ENCODE measurements at places on chromosomes 3 and 15. TPM values are rescaled to one million over a fixed set of nuclear protein-coding genes. Genes with fewer than 3 reads are reported as not detected.
A peak's percentile ranks its signal among the peaks of the same experiment; 100 is the strongest.

The SCN11A gene
- 0.06 TPM for polyA plus RNA-seq

The LRRC31 gene
- polyA plus RNA-seq = not detected

The IP6K1 gene
- 47.0 TPM for polyA plus RNA-seq

GRCh38 chr3:117628823-117629291, 919.3 kb downstream of the TUSC7 start:
- DNase-seq = peak; percentile 95

DNA sequence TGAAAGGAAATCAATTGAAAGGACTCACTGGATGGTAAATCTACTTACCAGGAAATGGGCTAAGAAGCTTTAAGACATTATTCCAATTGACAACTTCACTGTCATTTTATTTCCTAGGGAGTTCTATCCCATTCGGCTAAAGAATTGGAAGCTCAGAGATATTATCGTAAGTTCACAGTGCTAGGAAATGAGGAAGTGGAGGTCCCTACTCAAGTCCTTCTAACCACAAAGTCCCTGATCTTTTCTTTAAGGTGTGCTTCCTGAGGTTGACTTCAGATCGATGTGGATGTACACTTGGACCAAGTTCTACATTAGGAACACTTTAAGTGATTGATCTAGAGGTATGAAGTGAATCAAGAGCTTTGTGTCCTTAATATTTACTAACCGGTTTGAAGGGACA, 63.6 kb downstream of the MDFIC2 start:
- DNase-seq = no peak

DNA sequence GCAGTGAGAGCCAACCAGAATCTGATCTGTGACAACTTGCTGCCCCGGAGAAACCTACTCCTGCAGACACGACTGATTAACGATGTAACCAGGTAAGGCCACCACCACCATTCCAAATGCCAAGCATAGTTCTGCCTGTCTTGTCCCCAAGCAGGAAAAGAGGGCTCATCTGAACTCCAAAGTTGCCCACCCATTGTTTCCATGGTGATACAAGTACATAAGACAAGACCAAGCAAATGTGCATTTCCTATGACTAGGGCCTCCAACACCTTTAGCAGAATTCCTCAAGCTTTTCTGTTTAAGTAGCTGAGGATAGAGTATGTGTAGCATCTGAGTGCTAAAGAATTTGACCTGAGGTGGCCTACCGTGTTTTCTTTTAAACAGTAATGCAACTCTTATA, 290.7 kb downstream of the RYR3 start:
- DNase-seq = no peak

GRCh38 chr3:53190659-53191058, 29.6 kb downstream of the PRKCD start:
- no peak for DNase-seq

DNA sequence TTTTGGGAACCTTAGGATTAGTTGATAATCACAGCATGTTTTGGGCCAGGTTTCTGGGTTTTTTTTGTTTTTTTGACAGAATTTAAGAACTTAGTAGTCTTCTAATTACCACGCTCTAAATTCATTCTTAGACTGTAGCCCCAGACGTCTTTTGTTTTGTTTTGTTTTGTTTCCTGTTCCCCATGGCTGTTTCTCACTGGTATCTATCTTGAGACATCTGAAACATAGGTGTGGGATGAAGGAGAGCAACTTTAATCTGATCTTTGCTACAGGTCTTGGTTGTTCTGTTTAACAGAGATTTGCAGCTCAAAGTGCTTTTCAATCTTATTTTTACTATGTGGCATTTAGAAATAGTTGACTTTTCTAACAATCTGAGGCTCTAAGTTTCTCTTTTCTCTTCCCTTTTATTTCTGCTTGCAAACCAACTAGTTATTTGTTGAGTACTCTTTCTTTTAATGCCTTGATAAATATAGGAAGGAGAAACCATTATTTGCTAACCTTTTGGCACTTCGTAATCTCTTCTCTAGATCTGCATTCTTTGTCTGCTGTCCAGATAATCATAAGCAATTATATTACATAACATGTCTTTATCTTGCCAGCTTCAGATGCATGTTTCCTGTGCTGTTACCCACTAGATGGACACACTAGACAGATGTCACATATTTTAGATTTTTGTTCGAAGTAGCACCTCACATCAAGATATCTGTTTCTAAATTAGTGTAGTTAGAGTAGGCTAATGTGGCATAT, 40.9 kb downstream of the FBXL2 start:
- DNase-seq = peak; percentile 77

- no peak for DNase-seq
These were observed 28.6 kb upstream of the KBTBD12 start for GRCh38 chr3:127886231-127886955.

DNA sequence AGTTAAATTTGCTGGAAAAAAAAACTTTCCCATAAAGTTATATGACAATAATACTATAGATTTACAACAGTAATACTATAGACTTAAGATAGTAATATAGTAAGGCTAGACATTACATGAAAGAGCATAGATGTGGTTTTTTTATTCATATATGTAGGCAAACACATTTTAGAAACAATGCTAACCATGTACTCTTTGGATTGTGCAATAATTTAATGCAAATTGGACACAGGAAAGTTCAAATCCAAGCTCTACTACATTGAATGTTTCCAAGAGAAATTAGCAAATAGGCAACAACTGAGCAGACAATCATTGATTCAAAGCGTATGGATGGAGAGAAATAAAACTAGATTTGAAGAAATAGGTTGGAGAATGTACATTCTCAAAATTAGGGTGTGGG, 469.2 kb downstream of the CNTN3 start:
- no peak for DNase-seq

- no peak for DNase-seq
These were observed 9.1 kb downstream of the SLC28A1 start for GRCh38 chr15:84893607-84894006.

GRCh38 chr15:42084465-42085235, 9.7 kb downstream of the PLA2G4D start:
- DNase-seq = peak; percentile 64

DNA sequence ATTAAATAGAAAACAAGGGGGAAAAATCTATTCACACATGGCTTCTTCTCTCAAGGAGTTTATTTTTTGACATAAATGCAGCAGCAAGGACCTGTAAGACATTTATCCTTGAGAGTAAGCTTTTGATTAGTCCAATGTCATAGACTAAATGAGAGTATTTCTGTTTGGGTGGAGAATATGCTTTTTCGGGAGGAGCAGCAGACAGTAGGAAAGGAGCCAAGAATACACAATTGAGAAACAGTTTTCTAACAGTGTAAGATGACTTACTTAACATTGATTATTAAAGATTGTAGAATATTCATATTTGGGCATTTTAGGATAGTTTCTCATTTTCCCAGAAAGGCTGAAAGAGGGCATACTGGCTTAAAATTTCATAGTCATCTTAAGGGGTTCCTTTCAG, 65.9 kb upstream of the PAQR5 start:
- no peak for DNase-seq

DNA sequence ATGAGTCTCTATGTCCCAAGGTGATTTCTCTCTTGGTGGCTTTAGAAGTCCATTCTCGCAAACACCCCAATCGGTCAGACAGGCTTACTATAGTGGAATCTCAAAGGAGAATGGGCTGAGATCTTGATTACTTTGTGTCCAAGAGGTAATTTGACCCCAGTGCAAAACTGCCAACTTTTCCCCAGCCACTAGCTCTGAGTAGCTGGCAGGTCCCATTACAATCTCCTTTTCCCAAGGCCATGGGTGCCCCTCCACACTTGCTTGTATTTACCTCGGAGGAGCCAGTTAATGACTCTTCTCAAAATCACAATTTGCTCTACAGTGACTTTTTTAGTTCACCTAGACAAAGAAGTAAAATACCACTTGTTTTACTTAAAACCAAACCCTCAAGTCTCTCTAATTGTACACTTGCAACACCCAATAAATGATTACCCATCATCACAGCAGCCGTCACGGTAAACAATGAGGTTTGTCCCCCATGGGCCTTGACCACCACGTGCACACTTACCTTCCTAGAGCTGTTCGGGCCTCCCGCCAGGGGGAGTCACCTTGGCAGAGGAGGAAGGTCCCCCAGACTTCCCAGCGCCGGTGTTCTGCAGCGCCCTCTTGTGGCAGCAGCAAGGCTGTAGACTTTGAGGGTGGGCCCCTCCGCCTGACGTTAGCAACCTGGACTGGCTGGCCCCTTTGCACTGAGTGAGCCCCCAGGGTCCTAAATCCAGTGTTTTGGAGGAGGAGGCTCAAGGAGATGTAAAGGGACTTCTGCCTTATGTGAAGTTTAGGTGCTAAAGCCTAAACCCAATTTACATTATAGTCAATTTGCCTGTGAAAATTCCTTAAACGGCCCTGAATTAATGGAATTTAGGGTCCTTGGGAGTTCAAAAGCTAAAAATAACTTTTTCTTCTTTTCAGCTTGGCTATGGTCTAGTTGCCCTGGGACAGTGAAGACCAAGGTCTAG, 18.7 kb upstream of the HDAC11 start:
- peak; percentile 61 for DNase-seq

DNA sequence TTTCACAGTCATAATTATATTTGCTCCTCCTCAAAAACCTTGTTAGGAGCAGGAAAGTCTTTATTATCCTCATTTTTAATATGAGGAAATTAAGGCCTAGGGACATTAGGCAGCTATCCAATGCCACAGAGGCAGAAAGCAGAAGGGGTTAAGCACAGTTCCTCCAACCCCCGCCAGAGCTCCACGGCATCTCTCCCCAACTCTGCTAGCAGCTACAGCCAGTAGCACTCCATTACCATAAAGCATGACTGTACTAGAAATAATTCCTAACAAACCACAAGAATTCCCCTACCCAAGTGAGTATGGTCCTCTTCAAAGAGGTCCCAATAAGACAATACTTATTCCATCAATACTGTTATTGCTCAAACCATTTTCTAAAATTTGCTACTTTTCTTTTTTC, 9.8 kb downstream of the HEG1 start:
- no peak for DNase-seq

DNA sequence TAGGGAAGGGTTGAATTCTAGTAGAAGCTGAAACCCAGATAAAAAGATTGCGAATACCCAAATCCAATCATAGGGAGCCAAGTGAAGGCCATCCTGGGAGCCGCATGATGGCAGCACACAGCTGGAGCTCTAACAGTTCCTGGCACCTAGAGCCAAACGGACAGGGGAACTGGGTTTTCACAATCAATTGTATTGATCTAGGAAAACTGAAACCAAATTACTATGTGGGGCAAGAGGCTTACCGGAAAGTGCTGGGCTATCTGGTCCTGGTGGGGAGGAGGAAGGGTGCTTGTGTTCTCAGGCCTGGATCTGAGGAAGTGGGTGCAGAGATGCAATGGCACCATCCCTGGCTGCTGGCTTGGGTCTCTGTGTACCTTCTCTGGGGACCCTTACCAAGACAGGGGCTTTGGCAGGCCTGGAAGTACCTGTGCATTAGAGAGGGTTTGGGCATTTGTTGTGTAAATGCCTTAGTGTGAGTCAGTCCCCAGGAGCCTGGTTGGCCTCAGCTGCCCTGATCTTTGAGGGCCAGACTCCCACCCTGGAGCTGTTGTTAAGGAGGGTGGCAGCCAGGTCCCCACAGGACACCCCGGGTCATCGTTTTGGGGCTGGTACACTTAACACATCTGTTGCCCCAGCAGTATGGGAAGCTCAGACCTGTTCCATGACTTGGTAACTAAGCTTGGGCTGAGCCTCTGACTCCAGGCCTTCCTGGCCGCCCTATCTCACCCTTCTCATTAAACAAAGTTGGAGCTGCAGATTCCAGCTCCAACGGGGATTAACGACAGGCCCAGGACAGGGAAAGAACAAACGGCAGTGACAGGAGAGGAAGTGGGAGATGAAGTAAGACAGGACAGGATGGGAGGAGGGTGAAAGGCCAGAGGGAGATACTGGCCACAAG, 8.9 kb upstream of the FURIN start:
- DNase-seq = no peak

DNA sequence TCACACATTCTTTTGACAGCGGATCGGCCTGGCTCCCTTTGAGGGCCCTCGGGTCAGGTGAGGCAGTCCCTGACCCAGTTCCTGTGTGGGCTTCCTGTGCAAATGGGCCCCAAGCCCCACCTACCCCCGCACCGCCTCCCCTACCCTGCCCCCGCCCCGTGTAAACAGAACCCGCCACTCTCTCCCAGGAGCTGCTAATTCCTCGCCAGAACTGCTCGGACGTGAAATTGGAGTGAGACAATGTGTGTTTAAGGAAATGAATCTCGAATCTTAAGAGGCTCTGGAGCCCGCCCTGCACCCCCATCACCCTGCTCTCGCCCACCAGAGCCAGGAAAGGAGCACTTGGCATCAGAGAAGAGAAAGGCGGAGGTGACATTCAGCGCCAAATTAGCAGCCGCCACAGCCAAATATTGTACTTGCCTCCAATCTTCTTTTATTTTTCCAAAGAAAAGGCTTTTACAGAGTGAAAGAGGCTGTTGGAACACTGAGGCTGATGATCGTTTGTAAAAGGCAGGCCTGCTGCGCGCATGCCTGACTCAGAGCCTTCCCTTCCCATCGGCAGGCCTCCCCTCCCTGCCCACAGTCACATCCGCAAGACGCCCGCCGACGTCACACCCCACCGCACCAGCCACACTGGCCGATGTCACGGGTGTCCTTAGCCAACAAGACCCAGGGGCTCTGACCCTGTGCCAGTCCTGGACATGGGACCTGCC, 53.1 kb downstream of the CACNA2D2 start:
- peak; percentile 50 for DNase-seq

DNA sequence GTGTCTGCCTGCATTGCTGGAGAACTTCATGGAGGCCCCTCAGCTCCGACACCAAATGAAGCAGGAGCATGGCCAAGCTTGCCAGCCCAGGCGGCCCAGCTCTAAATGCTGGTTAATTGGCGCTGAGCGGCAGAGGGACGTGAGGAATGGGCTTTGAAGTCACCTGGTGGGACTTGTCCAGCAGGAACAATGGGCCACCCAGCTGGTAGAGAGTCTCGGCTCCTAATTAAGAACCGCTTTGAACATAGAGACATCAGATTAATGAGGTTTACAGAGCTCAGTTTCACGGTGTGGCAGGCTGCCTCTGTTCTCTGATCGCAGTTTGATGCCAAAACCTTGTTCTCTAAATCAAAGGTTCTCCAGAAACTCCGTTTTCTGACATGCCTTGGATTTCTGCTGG, 77.5 kb upstream of the LINGO1 start:
- DNase-seq = no peak

- DNase-seq = no peak
These were observed 228.2 kb upstream of the TPRG1 start for GRCh38 chr3:188943591-188943990.

DNA sequence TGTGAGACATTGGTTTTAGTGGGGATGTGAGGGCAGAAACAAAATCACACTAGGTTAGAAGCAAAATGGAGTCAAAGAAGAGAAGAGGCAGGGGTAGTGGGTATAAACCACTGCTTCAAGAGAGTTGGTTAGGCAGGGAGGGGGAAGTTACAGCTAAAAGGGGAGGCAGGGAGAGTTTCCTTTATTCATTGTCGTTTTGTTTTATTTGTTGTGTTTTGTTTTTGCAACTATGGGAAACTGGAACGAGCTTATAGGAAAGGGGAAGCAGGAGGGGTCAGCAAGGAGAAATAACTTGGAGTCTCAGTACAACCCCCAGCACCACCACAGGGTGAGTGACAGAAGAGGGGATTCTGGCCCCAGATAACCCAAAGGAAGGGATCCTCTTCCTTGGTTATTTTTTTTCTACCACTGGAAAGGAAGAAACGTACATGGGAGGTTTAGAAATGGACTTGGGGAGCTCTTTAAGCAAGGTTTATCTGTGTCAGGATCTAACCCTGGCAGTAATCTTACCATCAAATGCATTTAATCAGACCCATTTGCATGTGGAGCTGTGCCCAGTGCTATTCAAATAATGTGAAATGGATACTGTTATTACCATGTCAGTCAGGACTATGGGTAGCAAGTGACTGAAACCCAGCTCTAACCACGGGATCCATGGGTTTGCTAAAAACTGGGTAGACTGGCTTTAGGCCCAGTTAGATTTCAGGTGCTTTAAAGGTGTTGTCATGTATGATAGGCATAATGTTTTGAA, 68.7 kb downstream of the CCNL1 start:
- peak; percentile 20 for DNase-seq
